ENCODE measurements at places on chromosomes 16 and 17.

GRCh38 chr17:21015564-21015963 is 27.2 kb downstream of the USP22 start:
- no peak for DNase-seq

DNA sequence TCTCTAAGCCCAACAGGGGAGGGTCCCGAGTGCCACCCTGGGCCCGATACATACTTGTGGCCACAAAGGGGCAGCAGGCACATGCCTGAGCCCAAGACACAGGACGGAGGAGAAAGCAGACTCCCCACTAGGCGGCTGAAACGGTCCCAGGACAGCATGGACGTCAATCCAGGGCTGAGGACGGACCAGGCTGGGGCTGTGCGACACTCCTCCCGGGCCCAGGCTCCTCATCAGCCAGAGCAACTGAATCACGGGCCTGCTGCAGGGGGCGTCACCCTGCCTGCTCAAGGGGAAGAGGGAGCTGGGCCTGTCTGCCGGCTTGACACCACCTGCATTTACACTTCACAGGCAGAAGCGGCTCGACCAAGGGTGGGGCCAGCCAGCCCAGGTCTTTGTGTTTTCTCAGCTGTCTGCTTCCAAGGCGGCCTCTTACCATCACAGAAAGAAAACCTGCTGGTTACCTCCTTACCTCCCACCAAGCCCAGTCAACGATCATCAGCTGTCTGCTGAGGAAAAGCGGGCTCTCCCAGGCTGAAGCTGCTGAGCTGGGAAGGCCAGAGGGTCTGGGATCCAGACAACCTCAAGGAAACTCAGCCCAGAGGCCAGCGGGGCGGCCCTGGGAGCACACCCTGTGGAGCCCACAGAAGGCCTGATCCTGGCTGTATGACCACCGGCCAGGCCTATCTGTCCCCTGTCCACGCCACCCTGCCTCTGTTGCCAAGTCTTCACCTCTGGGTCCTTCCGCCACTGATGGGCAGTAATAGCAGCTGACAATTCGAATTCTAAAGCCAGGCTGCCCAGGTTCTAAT is 26.4 kb downstream of the KIFC3 start:
- no peak for DNase-seq

- DNase-seq: no peak
These were observed 3.6 kb upstream of the WDR24 start for GRCh38 chr16:693766-694165.

GRCh38 chr17:42568341-42569111 is 1.6 kb downstream of the MLX start:
- DNase-seq: no peak
